B cell (primary cell): ENCODE measurements at places on chromosomes 4 and X.

DNA sequence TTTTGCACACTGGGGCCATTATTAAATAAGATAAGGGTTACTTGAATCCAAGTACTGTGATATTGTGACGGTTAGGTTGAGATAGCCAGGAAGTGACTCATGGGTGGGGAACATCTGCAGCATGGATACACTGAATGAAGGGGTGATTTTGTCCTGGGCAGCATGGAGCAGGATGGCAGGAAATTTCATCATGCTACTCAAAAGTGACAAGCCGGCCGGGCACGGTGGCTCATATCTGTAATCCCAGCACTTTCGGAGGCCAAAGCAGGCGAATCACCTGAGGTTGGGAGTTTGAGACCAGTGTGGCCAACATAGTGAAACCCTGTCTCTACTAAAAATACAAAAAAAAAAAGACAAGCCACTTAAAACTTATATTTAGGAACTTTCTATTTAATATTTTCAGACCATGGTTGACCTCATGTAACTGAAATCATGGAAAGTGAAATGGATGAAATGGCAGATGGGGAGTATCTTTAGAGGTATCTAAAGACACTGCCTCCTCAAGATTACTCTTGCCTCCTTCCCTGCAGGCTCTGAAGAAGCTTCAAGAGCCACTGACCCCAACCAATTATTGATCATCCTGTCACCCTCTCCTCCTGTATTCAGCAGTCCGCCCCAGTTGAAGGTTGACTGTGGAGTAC is 3.9 kb upstream of the TRIM60 start:
- DNase-seq: no peak

DNA sequence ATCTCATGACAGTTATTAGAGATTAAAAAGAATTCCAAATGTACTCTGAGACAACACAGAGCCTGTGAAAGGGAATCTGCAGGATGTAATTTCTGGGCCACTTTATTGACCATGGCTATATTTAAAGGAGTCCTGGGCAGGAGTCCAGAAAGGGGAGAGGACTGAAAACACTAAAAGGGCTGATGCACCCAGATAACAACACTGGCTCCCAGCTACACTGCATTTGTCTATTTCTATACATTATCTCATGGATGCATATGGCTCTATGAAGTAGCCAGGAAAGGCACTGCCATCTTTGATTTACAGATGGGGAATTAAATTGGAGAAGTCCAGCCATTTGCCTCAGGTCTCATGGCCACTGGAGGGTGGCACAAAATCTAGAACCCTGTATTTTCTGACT is 56.0 kb downstream of the MED28 start:
- DNase-seq: no peak

- no peak for DNase-seq
Measured at GRCh38 chr4:12880844-12881243, 603.3 kb downstream of the RAB28 start.

- peak; percentile 16 for DNase-seq
Measured at GRCh38 chr4:77308843-77309242, 151.8 kb downstream of the CCNG2 start.

- DNase-seq: no peak
Measured at GRCh38 chr4:7183161-7183560, 9.2 kb upstream of the SORCS2 start.

- DNase-seq: no peak
Measured at GRCh38 chr4:38101563-38101962, 141.4 kb downstream of the PTTG2 start.

GRCh38 chr4:102151696-102152095 is 193.6 kb downstream of the SLC39A8 start:
- no peak for DNase-seq

DNA sequence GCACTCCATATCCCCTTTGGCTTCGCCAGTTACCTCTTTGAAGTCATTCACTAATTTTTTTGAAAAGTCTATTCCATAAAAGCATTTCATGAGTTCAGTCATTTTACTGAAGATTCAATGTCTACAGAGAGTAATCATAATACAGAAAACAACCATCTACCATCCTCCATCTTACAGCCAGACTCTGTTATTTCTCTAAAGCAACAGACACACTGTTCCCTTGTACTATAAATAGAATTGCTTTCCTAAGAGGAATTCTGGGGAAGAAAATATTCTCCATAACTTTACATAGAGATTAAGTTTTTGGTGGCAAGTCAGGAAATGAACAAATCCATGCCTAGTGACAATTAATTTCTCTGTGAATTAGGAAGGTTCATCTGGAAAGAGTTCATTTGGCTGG is 37.0 kb downstream of the XK start:
- no peak for DNase-seq

- DNase-seq: no peak
Measured at GRCh38 chr4:122309988-122310626, 68.7 kb upstream of the ADAD1 start.

- DNase-seq: no peak
Measured at GRCh38 chr4:35993606-35994005, 250.7 kb downstream of the ARAP2 start.

DNA sequence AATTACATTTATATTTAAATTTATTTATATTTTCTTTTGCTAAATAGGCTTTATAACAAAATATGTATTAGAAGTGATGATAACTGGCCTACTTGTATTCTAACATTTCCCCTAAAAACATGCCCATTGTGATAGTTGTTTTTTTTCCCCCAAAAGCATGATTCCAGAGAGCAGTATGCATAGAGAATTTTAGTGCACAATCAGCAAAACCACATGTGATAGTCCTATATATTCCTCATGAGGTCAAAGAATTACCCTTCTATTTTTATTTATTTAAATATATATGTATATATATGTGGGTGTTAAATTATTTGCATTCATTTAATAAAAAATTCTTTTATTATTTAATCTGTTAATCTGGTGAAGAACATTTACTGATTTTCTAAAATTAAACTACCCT is 78.2 kb upstream of the TLL1 start:
- no peak for DNase-seq

GRCh38 chr4:26055855-26056254 is 141.8 kb downstream of the SMIM20 start:
- no peak for DNase-seq

DNA sequence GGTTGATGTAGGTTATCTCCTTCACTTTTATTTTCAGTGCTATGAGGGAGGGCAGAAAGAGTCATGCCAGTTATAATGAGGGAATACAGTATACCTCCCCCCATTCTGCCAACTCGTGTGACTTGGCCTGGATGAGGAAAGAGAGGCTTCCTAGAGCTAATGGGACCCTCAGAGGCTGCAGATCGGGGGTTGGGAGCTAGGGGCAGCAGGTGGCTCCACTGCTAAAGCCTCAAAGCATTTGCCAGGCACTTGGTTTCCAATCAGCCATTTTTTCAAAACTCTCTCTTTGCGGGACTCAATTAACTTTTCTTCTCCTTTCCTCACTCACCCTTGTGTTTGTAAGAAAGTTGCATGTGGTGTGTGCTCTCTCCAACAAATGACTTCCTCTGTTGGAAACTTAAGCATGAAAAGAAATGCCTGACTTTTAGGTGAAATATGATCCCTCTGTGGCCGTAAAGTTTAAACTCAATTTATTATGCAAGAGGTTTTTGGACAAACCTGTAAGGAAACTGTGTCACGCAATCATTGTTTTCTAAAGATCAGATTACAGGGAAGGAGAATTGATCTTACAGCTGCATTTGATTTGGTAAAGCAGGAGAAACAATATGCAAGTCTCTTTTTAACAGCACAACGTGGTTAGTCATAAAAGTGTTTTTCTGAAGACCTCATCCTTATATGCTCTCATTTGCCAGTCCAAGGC is 7.0 kb downstream of the SFRP2 start:
- DNase-seq: no peak

- no peak for DNase-seq
Measured at GRCh38 chr4:134911941-134912340, 710.4 kb upstream of the PABPC4L start.

DNA sequence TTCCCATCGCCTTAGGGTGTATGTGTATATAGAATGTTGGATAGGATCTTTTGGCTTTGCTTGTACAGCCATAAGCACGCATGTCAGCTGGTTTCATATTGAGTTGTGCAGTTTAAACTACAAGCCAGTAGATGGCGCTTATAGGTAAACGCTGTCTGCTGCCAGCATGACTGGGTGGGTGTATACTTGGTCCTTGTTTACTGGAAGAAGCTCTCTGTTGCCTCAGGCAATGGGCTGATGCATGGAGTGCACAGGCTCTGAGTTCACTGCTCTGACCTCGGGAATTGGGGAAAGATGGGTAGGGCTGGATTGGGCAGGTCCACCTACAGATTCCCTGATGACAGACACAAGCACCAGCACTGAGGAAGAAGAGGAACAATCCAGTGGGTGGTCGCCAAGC is 831.5 kb downstream of the STIM2 start:
- DNase-seq: no peak

DNA sequence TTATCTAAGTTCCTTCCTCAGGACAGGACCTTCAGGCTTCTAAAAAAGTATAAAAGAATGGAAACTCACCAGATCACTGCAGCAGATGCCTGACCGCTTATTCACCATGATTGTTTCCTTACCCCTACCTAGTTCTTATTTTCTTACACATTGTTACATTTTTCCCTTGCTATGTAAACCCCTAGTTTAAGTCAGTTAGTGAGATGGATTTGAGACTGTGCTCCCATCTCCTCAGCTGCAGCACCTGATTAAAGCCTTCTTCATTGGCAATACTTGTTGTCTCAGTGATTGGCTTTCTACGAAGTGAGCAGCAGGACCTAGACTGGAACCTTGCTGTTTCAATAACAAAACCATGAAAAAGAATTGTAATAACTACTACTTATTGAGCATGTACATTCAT is 4.7 kb downstream of the SPARCL1 start:
- no peak for DNase-seq

DNA sequence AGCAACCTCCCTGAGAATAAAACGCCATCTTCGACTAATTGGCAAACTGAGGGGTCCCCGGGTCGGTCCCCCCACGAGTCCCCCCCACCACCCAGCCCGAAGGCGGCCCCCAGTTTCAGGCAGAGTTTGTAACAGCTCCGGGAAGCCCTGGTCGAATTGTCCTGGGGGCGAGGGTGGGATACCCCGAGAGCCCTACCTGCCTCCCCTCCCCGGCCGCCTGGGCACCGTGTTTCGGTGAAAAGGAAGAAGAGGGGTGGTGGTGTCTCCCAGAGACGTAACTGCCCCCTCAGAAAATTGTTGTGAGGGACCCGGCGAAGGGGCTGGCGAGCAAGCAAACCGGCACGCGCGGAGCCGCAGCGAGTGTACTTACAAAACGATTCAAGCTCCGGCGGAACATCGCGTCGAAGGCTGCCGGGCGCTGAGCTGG is 1.2 kb downstream of the ATP11C start:
- DNase-seq: no peak

DNA sequence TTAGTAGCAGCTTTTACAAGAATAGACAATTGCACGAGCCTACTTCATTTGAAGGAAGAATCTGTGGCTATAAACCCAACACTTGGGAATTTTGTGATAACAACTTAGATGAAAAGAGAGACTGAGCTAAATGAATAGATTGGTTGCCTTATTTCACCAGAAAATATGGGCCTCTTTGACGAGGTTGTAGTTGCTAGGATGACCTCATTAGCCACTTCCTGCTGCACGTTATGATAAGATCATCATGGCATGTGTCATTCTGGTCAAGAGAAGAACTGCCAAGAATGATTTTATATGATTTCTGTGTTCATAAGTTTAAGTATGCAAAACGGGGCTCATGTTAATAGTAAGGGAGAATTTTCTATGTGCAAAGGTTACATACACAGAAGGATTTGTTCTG is 321.9 kb upstream of the GIMD1 start:
- no peak for DNase-seq

DNA sequence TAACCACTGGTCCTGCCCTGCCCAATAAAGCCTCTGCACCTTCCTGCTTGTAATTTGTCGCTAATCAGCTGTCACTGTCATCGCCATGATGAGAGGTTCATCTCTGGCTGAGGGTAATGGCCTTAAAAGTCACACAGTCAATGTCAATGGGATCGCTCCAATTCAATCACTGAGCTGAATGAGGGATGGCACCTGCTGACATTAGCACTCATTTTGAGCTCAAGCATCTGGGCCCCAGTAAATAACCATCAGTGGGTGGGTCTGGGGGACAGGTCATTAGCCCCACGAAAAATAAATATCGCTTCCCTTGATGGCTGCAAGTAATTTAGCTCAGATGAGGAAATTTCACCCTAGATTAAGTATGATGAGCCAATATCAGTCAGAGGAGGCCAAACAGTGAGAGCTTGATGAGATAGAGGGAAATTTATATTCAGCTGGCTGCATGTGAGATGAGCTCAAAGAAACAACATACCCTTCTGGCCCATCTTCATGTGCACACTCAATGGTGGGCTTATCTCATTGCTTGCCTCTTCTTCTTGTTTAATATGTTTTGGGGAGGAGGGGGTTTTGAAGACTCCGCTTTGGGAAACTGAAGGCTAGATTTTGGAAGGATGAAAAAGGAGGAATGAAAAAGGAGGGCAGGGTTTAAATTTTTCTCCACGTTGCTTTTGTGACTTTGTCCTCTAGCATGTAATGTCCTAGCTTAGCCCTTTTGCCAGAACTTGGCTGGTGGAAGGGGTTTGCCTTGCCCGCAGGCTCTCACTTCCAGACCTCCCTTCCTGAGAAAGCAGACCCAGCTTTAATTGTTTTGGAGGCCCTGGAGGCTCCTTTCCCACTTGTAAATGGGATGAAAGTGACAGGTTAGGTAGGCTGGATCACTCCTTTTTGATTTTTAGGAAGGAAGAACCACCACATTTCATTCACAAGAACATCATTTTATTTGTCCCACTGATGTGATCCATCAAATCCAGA is 84.8 kb upstream of the PAQR3 start:
- no peak for DNase-seq

DNA sequence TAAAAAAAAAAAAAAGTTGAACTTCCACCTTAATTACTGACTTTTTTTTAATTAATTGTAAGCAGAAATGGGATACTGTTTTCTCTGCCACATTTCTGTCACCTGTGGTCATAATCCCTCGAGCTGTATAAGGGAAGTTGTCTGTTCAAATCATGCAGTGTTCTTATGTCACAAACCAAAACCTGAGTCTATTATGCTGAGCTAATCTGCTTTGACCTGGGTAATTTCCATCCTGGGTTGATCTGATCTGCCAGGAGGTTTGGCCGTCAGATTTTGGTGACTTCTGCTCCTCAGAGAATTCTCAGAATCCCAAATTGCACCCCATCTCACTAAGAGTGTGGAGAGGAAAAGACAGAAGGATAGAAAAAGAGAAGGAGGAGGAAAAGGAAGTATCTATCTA is 683.1 kb downstream of the KCTD8 start:
- DNase-seq: no peak

DNA sequence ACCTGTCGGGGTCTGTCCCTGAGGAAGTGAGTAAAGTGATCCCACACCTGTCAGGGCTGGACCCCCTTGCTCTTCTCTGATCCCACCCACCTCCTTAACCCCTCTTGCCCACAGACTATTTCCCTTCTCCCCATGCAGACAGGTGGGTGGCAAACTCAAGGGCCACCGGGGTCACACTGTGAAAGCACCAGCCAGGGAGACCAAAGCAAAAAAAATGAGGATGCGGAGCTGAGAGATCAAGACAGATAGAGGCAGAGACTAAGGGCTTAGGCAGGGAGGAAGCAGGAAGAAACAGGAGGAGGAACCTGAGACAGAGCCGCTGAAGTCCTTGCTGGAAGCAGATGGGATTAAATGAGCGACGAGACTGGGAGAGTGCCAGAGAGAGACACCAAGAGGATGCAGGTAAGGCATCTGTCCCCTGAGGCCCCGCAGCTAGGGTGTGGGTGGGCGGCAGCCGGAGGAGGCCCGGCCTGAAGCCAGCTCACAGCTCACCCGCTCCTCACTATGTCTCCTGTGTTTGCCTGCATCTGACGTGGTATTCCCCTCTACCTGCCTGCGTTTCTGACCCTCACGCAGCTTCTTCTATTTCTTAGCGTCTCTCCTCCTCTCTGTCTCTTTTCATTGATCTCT is 7.2 kb downstream of the TIMM17B start:
- no peak for DNase-seq

GRCh38 chr4:128560754-128561495 is 248.6 kb upstream of the JADE1 start:
- DNase-seq: no peak
